ENCODE measurements at places on chromosomes 16 and 17. TPM values are rescaled to one million over a fixed set of nuclear protein-coding genes. Genes with fewer than 3 reads are reported as not detected.

The MT1H gene
- not detected for polyA plus RNA-seq

The LDAF1 gene
- 19.4 TPM for polyA plus RNA-seq

The ESRP2 gene
- 0.32 TPM for polyA plus RNA-seq

The CACNA1H gene
- not detected for polyA plus RNA-seq

The SLC38A8 gene
- not detected for polyA plus RNA-seq

The C16orf96 gene
- 0.09 TPM for polyA plus RNA-seq

The ZNF785 gene
- 1.4 TPM for polyA plus RNA-seq

The TSPOAP1 gene
- polyA plus RNA-seq, result 0.22 TPM

The TMED6 gene
- not detected for polyA plus RNA-seq

The MYH13 gene
- not detected for polyA plus RNA-seq

The MSLN gene
- not detected for polyA plus RNA-seq

The SALL1 gene
- polyA plus RNA-seq, result not detected

The CD300C gene
- polyA plus RNA-seq, result 0.45 TPM

The DPEP1 gene
- polyA plus RNA-seq, result not detected

The GLP2R gene
- not detected for polyA plus RNA-seq

The VMO1 gene
- not detected for polyA plus RNA-seq

The TEX19 gene
- not detected for polyA plus RNA-seq

The ANKS4B gene
- not detected for polyA plus RNA-seq

The KCNAB3 gene
- polyA plus RNA-seq, result not detected

The AOC2 gene
- polyA plus RNA-seq, result not detected

The CRYM gene
- polyA plus RNA-seq, result 2.7 TPM

The USP36 gene
- polyA plus RNA-seq, result 37.8 TPM

The AANAT gene
- 1.2 TPM for polyA plus RNA-seq

The KRT24 gene
- not detected for polyA plus RNA-seq

The EPOP gene
- not detected for polyA plus RNA-seq

The CEP295NL gene
- polyA plus RNA-seq, result 1.6 TPM

All from naive B cell (primary cell).